Testis (tissue), 5 donors: ENCODE measurements at places on chromosomes 6 and 20. TPM values are rescaled to one million over a fixed set of nuclear protein-coding genes. Genes with fewer than 3 reads are reported as not detected.
A peak's percentile ranks its signal among the peaks of the same experiment; 100 is the strongest.

DNA sequence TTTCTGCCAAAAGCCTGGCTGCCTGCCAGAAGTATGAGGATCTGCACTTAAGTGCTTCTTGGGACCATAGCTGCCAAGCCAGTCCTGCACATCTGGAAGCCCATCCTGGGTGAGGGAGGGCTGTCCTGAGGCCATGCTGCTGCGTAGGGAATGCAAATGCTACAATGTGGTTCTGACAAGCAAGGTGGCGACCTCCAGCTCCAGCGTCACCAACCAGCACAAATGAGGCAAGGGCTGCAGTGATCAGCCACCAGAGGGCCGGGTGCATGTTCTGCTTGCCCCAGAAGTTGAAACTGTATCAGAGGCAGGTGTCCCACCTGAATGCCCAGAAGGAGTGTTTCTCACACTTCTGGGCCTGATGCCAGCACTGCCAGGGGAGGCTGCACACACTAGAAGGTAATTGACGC lies 99.1 kb upstream of the KCNQ5 start:
- H3K4me1 ChIP-seq, result no peaks in the 10 kb centered on the region
- no peaks in the 10 kb centered on the region for H3K27me3 ChIP-seq
- no peak overlapping the region for H3K27ac ChIP-seq
- DNase-seq, result no peak
- no peaks in the 10 kb centered on the region for H3K36me3 ChIP-seq
- no peak overlapping the region for H3K4me3 ChIP-seq

DNA sequence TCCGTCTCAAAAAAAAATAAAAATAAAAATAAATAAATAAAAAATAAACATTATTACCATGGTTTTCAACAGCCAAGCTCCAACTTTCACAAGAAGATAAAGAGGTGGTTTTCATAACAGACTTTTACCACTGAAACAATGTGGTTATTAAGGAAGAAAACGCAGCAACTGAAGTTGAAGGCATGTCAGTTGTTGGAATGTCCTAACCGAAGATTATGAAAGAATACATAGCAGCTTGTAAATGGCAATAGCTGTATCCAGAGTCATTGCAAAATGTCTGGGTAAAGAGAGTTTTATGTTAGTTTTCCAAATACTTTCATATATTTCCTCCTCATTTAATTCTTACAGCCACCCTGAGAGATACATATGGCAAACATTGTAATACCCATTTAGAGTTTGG lies 161.6 kb upstream of the MARCKS start:
- H3K4me3 ChIP-seq, result no peak overlapping the region
- H3K36me3 ChIP-seq, result no peaks in the 10 kb centered on the region
- no peak overlapping the region for H3K27ac ChIP-seq
- no peak for DNase-seq

DNA sequence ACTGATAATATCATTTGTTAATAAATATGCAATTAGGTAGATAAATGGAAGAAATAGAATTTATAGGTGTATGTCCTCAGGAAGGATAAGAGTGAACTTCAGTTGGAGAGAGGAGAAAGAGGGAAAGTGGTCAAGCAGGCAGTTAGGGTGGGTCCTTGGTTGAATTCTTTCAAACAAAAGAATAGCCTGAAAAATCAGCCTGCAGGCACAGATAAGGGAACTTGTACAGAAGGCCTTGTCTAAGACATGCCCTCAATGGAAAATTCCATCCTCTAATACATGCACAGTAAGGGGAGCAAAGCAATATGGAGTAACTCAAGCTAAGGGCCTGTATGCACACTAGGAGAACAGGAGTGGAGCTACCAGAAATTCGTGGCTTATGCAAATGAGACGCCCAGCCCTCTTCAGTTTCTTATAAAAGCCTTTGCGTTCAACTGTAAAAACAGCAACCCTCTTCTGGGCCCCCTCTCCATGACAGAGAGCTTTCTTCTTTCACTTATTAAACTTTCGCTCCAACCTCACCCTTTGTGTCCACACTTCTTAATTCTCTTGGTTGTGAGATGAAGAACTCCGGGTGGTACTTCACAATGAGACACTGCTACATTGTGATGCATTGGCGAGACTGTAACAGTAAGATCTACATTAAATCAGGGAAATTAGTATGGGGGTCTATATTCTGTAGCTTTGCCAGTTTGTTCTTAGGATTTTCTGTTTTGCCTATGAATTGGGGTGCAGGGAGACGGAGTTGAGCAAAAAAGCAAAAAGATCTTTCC lies 147.0 kb downstream of the HS3ST5 start:
- no peaks in the 10 kb centered on the region for H3K4me1 ChIP-seq
- H3K4me3 ChIP-seq, result no peak overlapping the region
- DNase-seq, result no peak
- no peak overlapping the region for H3K27ac ChIP-seq
- H3K27me3 ChIP-seq, result no peaks in the 10 kb centered on the region
- H3K36me3 ChIP-seq, result no peaks in the 10 kb centered on the region

The RFX6 gene
- total RNA-seq, result 0.94 TPM

The FILIP1 gene
- 2.7 TPM for total RNA-seq

DNA sequence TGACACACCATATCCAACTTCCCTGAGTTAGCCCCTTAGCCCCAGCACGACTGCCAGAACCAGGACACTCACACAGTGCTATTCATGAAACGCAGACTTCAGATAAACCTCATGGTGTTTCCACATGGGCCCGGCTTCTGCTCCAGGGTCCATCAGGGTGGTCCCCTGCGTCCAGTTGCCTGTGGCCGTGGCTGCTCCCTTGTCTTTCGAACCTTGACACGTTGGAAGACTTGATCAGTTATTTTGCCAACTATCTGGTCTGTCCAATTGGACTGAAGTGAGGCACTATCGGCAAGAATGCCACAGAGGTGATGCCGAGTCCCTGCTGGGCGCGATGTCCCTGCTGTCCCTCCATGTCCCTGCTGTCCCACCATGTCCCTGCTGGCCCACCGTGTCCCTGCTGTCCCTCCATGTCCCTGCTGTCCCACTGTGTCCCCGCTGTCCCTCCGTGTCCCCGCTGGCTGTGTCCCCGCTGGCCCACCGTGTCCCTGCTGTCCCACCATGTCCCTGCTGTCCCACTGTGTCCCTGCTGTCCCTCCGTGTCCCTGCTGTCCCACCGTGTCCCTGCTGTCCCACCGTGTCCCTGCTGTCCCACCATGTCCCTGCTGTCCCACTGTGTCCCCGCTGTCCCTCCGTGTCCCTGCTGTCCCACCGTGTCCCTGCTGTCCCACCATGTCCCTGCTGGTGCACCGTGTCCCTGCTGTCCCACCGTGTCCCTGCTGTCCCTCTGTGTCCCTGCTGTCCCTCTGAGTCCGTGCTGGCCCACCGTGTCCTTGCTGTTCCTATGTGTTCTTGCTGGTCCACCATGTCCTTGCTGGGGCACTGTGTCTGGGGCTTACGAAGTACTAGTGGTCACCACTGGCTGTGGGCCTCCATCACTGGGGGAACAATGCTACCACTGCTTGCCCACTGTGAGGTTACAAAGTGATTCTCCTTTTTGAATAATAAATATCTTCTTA lies 251.4 kb downstream of the DLL1 start:
- no peak overlapping the region for H3K27ac ChIP-seq
- H3K4me1 ChIP-seq, result no peaks in the 10 kb centered on the region
- H3K27me3 ChIP-seq, result no peaks in the 10 kb centered on the region
- H3K4me3 ChIP-seq, result no peak overlapping the region
- DNase-seq, result no peak

The PPP1R16B gene
- 1.2 TPM for total RNA-seq

- DNase-seq, result no peak
- no peaks in the 10 kb centered on the region for H3K27me3 ChIP-seq
- no peak overlapping the region for H3K4me3 ChIP-seq
- no peaks in the 10 kb centered on the region for H3K36me3 ChIP-seq
These were observed 5.1 kb downstream of the UBE2C start for GRCh38 chr20:45817376-45818194.

DNA sequence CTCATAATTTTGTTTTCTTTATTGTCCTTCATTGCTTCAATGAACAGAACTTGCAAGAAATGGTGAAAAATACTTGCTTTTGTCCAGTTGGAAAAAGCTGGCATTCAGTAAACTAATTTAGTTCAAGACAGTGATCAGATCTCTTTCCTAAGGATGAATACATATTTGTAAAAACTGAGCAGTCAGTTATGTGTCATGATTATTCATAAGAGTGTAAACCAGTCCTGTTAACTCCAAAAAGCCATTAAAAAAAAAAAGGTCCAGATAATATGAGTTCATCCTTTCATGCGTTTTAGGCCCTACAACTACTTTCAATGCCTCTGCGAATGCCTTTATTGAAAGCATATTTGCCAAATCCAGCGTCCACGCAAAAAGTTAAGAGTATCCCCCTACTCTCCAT lies 609 bp downstream of the PGM3 start:
- peak overlapping the region; percentile 95 for H3K27ac ChIP-seq
- H3K4me1 ChIP-seq, result peaks cover 13% of the 10 kb centered on the region
- no peaks in the 10 kb centered on the region for H3K36me3 ChIP-seq
- DNase-seq, result no peak
- peak overlapping the region; percentile 97 for H3K4me3 ChIP-seq
- H3K27me3 ChIP-seq, result no peaks in the 10 kb centered on the region

DNA sequence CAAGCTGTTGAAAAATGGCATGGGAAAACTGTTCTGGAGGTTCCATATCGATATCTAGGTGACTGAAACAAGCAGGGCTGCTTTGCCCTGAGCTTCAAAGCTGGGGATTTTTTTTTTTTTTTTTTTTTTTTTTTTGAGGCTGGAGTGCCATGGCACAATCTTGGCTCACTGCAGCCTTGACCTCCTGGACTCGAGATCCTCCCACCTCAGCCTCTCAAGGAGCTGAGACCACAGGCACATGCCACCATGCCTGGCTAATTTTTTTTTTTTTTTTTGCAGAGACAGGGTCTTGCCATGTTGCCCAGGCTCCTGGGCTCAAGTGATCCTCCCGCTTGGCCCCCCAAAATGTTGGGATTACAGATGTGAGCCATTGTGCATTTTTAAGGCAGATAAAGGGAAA lies 11.0 kb downstream of the ERGIC3 start:
- no peaks in the 10 kb centered on the region for H3K36me3 ChIP-seq
- DNase-seq, result no peak
- H3K4me1 ChIP-seq, result peaks cover 13% of the 10 kb centered on the region
- no peak overlapping the region for H3K4me3 ChIP-seq
- H3K27ac ChIP-seq, result peak overlapping the region; percentile 71

The RAD21L1 gene
- 13.7 TPM for total RNA-seq

DNA sequence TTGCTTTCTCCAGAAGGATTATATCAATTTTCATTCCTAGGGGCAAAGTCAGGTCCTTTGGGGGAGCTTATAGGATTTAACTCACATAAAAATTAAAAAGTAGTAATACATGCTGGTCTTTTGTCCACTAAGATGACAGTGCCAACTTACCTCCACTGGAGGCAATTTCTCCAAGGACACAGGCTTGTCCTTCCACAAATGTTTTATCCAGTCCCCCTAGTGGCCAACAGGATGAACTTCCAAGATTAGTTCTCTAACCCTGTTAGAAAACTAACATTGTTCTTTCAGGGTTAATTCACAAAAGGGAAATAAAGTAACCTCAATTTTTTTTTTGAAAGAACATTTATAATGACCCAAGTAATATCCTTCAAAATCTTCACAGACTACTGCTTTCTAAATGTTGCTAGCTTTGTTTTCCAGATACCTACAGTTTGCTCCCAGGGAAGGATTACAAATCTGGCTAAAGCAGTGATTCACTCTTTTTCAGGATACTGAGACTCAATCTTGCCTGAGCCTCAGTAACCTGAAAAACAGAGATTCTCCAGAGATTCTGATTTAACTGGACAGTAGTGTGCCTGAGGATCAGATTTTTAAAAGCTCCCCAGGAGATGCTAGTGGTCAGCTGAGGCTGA lies 31.7 kb upstream of the UBR2 start:
- DNase-seq, result peak; percentile 51
- no peaks in the 10 kb centered on the region for H3K27me3 ChIP-seq
- no peak overlapping the region for H3K4me3 ChIP-seq
- H3K27ac ChIP-seq, result no peak overlapping the region

- DNase-seq, result peak; percentile 58
- peak within 1 kb of the TSS; percentile 4 for H3K4me3 ChIP-seq
- no peaks in the 10 kb centered on the region for H3K36me3 ChIP-seq
- H3K4me1 ChIP-seq, result peaks cover 13% of the 10 kb centered on the region
- no peak within 1 kb of the TSS for H3K27ac ChIP-seq
These were observed at the start of gene CRIP3 for GRCh38 chr6:43308101-43308989. Gene CRIP3 (minus strand): TSS chr6:43308826. CDS start chr6:43308792, 34 bp downstream.

DNA sequence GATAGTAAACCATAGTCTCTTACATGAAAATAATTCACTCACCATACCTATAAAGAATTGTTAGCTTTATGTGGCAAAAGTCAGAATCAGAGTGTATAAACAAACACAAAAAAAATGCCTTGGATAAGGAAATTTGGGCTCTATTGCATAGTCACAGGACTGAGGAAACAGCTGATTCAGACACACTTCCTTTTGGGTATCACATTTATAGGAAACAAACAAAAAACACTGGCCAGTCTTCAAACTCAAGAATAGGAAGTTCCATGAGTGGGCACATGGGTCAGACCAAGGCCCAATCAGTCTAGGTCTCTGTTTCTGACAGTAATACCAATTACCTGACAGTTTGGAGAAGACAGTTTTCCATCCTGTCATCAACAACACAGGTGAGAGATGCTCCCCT lies 8.0 kb downstream of the SLC18B1 start:
- H3K27ac ChIP-seq, result no peak overlapping the region
- H3K4me3 ChIP-seq, result no peak overlapping the region
- H3K27me3 ChIP-seq, result no peaks in the 10 kb centered on the region
- no peak for DNase-seq
